ENCODE measurements at places on chromosomes 1 and 21.
A peak's percentile ranks its signal among the peaks of the same experiment; 100 is the strongest.

GRCh38 chr1:63931468-63931867 lies 157.7 kb downstream of the ROR1 start:
- DNase-seq: no peak

DNA sequence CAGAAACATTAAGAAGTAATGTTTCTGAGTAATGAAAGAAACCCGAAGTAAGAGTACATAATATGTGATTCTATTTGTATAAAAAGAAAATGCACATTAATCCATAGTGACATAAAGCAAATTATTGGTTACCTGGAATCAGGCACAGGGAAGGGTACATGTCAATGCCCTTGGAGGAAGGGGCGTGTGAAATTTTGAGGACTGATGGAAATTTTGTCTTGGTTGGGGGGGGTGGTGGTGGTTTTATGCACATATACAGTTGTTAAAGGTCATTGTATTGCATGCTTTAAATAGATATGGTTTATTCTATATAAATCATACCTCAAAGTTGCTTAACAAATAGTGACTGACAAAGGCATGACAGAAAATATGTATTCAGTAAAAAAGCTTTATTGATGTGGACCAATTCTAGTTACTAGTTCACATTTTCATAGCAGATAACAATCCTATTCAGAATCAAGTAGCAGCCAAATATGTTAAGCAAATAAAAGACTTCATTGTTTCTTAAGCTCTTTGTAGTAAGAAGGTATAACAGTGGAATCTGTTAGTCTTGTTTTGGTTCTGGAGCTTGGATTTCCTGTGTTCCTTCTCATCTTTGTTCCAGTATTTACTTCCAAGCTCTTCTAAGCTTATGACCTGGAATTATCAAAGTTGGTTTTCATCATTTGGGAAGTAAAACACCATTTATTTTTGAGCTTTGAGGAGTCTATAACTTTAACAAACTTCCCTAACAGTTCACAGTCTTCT lies 15.1 kb downstream of the BACH1 start:
- no peak for DNase-seq

DNA sequence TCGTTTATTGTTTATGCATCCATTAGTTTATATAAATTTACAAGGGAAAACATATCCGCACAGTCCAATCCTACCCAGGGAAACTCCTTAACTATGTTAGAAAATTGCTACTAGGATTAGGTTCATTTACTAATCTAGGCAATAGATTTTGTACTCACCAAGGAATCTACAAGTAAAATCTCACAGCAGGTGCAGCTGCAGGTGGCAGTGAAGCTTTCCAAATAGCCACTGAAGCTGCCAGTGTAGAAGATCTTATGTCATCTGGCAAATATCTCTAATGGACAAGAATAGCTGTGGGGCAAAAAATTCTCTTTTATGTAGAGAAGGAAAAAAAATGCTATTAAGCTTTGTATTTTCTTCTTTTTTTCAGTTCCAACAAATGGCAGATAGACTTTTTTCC lies 963.4 kb upstream of the ADGRL4 start:
- no peak for DNase-seq

- no peak for DNase-seq
These were observed 32.2 kb upstream of the SNX27 start for GRCh38 chr1:151579436-151580225.

GRCh38 chr1:230863449-230863848 lies 4.9 kb downstream of the C1orf198 start:
- no peak for DNase-seq

DNA sequence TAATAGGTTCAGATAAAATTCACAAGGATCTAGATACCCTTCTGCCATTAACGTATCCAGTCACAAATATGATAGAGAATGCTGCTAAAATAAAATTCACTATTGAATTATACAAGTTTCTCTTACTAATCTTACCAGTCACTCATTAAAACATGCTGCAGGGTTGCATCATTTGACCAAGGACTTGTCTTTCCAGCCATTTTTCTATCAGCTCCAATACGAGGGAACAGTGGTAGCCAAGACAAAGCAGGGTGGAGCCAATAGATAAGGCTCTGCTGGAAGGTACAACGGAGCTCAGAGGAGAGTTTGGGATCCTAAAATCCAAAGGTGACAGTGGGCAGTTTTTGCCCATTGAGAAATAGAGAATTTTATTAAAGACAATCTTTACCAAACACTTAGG lies 4.0 kb downstream of the DONSON start:
- DNase-seq: no peak

DNA sequence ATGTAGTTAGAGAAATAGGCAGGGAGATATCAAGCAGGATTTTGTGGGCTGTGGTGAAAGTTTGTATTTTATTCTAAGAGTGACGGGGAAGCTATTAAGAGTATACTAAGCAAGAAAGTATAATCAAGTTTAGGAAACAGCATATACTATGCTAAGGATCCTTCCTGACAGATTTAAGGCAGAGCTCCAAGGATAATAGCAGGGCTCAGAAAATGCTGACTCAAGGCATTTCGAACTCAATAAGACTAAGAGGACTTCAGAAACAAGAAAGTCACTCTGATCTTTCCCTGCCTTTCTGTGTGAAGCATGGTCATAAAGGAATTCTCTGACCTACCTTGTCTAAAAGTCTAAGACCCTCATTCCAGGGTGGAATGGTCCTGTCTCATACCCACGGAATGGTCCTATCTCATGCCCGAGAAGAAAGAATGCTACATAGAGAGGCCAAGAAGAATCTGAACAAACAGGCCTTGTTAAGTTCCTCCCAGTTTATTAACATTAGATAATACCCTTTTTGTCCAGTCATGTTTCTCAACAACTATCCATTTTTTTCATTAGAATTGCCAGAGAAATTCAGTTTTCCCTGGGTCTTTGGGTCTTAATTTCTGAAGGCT lies 59.1 kb downstream of the HFM1 start:
- DNase-seq: no peak

GRCh38 chr21:37551331-37551992 lies 184.9 kb downstream of the DYRK1A start:
- no peak for DNase-seq

DNA sequence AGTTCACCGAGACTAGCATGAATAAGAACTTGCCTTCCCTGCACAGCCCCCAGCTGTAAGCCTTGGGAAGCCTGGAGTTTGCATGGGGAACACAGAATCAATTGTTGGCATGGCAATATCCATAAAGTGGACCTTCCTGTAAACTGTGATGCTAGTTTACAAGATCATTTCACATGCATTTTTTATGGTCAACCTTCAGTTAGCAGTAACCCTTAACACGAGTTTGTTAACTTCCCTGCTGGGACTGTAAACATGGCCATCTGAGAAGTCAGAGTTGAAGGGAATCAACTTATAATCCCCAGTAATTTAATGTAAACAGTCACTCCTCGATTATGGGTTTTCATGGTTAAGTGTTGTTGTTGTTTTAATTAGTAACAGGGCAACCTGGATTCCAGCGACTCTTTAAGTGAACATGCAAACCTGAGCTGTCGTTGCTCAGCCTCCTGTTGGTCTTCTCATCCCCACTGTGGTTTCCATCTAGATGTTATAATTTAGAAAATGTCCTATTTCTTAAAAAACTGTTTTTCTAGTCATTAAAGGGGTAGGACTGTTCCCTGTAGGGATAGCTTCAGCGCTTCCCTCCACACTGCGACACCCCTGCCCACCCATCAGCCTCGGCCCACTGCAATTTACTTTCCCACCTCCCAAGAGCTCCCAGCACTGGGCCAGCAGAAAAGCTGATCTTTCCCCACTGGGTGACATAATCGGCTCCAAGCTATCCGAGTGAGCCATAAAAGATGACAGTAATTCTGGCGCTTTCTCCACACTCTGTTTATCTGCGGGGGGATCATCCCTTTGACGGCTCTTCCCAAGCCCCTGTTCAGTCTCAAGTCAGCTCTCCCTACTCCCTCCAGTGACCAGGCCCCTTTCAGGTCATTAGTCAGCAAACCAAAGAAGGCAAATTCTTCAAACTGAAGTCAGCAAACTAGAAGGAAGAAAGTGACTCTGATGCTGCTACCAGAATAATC lies 107.6 kb upstream of the IPO9 start:
- no peak for DNase-seq

- DNase-seq: no peak
These were observed 118.7 kb downstream of the GLIS1 start for GRCh38 chr1:53620061-53620855.

GRCh38 chr21:17554679-17555465 lies 42.0 kb downstream of the CXADR start:
- no peak for DNase-seq

- DNase-seq: no peak
These were observed 4.7 kb upstream of the ABCG1 start for GRCh38 chr21:42214081-42214750.

DNA sequence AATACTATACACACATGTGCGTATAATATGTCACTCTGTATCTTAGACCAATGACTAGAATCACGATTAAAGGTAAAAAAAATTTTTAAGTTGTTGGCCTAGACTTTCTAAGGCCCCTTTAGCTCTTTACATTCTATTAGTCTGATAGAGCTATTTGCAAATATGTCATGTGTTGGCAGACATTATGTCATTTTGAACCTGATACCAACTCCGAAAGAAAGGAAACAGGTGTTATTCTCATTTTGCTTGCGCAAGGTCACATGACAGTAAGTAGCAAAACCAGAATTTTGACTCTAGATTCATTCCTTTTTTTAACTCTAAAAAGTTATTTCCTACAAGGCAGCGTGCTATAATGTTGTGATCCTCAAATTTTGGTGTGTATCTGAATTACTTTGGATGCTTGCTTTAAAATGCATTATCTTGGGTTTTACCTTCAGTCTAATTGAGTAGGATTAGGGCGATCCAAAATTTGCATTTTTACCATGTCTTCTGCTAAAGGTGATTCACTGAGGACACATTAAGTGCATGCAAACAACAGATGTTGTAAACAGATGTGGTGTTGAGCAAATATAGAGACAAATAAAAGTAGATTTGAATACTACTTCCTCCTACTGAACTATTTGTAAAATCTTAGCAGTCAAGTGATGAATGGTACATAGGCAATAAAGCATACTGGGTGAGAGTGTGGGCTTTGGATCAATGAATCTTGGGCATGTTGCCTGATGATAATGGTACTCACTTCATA lies 63.5 kb upstream of the KIAA1614 start:
- DNase-seq: peak; percentile 12

DNA sequence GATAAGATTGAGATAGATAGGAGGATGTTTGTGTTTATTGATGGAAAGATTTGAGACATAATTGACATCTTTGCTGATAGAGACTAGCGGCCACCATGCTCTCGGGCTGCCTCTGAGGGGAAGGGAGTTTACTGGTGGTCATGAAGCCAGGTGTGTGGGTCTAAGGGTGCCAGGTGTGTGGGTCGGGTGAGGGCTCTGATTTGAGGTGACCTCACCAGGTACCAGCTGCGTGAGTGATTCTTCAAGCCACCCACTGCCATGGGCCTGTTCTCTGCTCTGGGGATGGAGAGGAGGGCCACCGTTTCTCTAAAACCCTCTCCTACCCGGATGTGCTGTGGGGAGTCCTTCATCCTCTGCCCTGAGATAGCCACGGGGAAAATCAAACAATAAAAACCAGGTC lies 3.2 kb downstream of the UBASH3A start:
- no peak for DNase-seq

- DNase-seq: no peak
These were observed 25.1 kb downstream of the ZNF124 start for GRCh38 chr1:247146671-247147070.

GRCh38 chr1:101073836-101074235 lies 48.3 kb upstream of the DPH5 start:
- no peak for DNase-seq

DNA sequence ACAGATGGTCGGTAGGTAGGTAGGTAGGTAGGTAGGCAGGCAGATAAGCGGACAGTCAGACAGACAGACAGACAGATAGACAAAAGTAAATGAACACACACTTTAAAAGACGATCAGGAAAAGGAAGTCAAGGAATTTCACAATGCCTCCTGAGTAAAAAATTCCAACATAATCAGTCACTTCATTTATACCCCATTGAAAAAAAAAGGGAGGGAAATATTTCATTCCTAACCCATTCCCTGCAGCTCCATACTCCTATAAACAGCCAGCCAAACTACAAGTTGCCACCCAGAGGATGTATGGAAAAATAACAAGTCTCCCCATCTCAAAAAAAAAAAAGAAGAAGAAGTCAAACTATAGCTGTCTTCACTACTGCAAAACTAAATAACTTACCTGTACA lies 43.4 kb downstream of the ZZZ3 start:
- no peak for DNase-seq

- no peak for DNase-seq
These were observed 484.2 kb downstream of the SIPA1L2 start for GRCh38 chr1:232145768-232146167.

DNA sequence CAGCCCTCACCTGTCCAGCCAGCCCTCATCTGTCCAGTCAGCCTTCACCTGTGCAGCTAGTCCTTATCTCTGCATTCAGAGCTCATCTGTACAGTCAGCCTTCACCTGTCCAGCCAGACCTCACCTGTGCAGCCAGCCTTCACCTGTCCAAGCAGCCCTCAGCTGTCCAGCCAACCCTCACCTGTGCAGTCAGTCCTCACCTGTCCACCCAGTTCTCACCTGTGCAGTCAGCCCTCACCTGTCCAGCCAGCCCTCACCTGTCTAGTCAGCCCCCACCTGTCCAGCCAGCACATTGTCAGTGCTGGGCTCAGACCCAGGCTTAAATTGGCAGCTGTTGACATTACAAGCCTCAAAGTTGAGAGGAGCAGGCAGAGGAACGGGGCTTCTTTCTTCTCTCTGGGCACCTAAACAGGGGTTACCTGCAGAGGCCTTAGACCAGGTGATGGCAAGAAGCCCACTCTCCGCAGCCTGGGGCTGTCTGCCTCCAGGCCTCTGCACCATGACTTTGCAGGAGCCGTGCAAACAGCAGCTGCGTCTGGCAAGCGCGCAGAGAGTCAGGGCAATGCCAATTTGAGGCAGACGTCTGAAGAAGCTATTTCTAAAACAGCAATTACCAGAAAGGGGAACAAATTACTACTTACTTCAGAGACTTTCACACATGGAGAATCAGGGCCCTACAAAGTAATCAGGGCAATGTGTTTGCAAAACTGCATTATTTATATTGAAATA lies 506.1 kb downstream of the NPHP4 start:
- no peak for DNase-seq

- no peak for DNase-seq
These were observed 86.7 kb upstream of the GNG4 start for GRCh38 chr1:235736263-235736662.

DNA sequence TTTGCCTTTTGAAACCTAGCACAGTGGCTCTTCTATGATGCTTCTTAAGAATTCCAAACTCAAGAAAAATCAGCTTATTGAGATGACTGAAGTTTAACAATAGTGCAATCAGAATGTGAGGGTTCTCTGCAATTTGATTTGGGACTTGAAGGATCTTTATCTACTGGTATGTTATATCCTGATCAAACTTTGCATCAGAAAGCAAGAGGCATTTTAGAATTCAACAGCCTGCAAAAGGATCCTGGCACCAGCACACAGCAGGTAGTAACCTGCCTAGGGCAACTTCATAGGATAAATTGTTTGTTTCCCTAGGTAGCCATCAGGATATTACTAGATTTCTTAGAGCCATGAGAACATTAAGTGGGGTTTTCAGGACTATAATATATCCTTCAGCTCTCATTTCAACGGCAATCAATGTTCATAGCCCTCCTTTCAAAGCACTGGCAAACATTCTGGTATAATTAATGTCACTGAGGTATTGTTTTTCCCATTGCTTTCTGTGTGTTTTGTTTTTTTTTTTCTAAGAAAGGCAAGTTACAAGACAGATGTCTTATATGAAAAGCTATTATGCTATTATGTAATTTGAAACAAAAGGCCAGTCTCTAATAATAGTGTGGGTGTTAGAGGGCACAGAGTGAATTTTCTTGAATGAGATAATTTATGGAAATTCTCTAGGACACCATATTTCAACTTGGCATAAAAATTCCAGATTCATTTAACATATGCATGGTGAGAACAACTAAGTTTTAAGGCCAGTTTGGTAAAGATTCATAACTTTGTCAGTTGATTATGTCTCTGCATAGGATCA lies 34.5 kb downstream of the NTNG1 start:
- no peak for DNase-seq

All from GM12892 (cell line).